ENCODE measurements at places on chromosomes 16 and 17.

DNA sequence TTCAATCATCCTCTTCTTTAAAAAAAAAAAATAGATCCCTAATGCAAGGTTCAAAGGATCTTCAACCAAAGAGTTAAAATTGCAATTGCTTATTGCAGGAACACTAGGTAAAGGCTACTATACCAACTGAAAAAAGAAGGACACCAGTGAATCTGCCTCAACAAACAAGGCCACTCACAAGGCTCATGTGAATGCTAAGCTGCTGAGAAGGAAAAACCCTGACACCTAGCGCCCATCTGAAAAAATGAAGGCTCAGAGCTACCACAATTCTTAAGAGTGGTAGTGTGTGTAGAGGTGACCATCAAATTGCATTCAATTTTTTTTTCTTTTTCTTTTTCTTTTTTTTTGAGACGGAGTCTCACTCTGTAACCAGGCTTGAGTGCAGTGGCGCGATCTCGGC lies 201.6 kb upstream of the C17orf78 start:
- peak; percentile 59 for DNase-seq

DNA sequence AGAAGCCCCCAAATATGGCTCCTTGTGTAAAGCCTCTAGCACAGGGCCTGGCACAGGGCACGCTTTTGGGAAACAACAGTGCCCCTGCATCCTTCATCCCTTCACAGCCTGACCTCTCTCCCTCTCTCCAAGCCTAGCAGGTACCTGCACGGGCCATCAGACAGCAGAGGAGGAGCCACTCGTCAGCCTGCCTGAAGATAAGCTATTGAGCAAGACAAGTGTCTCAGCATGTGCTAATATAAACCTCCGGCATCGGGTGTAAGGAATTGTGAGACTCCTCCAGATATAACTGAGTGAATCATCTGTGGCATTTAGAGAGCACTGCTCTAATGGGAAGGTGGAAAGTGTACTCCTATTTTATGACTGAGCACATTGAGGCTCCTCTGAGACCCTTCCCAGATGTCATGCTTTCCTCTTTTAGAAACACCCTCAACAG lies 38.3 kb downstream of the TBX4 start:
- DNase-seq: peak; percentile 34

DNA sequence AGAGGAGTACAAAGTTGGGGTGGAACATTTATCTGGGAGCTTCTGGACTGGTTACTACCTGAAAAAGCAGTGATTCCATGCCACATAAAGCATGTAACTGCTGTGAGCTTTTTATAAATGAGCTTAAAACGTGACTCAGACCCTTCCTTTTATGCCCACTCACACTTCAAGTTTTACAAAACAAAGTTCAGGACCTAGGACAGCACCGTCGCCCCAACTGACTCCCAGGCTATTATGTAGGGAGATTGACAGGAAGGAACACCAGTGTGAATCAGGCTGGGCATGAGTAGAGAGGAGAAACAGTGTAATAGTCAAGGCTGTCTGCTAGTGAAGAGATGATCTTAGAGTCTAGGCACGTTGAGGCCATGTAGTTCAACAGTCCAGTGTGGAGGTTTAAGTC lies 91.6 kb upstream of the DNAH9 start:
- DNase-seq: no peak

DNA sequence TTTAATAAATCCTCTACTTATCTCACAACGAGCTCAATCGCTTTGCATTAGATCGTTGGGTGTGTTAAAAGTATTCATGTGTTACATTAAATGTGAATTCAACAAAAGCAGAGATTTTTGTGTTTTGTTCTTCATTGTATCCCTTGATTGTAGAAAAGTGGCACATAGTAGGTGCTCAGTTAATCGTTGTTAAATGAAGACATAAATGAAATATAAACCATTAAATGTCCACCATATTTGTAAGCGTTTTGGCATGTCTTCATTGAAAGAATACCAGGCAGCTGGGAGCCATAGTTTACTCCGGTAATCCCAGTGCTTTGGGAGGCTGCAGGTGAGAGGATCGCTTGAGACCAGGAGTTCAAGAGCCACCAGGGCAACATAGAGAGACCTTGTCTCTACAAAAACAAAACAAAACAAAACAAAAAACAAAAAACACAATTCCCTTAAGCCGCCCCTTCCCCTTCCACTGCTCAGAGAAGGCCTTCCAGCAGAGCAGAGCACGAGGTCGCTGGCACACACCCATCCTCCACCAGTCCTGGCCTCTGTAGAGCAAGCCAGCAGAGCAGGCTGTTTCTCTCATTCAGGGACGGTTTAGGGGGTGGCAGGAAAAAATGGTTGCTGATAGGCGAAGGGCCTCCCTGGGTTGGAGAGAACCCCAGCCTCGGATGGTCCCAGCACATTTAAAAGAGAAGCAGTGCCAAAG lies 673 bp upstream of the CHD9 start:
- no peak for DNase-seq

DNA sequence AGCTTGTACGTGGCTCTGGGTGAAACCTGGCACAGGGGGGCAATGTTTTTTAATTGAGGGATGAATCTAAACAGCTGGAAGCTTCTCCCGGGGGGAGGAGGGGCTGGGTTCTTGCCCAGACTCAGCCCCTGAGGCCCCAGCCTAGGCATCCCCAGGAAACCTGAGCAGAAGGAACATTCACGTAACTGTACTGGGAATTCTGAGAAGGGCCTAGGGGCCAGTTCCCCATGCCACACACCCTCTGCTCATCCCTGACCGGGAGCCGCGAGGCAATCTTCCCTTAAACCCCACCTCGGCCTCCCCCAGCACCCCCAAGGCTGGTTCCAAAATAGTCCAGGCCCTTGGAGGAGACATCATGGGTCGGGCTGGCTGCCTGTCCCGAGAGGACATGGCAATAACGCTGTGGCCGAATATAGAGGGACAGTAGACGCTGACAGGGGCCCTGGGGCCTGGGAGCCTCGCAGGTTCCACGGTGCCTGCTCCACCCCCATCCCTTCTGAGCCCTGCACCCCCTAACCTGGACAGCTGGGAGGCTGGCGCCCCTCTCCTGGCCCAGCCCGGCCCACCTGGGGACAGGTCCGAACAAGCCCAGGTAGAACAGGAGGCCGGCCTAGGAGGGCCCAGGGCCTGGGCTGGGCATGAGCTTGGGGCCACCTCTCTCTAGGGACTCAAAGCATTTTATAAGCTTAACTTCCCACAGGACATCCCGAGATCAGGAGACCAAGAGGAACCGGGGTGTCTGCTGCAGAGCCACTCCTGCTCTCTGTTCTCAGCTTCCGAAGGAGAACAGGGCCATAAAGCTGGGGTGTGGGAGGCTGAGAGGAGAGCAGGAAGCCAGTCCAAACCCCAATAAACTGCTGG lies 83.2 kb upstream of the TOB1 start:
- DNase-seq: no peak

GRCh38 chr17:4170639-4171280 lies 27.8 kb downstream of the CYB5D2 start:
- DNase-seq: no peak

DNA sequence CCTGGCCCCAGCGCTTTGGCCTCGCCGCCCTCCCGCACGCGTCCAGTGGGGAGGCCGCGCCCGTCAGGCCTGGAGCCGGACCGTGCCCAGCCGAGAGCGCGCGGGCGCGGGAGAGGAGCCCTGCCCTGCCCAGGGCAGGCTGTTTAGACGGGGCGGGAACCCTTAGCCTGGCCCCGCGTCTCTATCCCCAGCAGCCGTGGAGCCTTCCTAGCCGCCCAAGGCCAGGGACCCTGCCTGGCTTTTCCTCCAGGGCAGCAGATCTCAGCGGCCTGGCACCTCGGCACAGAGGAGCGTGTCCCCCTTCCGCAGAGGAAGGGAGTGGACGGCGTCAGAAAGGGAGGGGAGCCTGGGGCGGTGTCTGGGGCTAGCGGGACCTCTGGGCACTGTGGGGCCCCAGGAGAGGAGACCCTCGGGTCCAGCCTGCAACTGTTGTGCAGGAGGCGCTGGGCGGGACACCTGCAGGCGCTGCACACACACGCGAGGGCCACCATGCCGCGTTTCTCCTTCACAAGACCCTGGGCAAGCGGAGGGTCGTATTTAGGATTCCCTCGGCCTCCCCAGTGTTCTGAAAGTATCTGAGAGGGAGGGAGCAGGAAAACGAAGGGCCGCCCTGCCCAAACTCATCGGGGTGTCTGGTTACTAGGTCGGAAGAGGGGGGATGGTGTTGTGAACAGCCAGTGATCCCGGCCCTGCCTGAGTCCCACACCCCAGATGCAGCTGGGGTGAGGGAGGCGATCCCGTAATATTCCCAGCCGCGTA lies 2.3 kb upstream of the NPTX1 start:
- DNase-seq: no peak

- DNase-seq: no peak
These were observed 7.4 kb downstream of the TMC6 start for GRCh38 chr17:78120971-78121800.

DNA sequence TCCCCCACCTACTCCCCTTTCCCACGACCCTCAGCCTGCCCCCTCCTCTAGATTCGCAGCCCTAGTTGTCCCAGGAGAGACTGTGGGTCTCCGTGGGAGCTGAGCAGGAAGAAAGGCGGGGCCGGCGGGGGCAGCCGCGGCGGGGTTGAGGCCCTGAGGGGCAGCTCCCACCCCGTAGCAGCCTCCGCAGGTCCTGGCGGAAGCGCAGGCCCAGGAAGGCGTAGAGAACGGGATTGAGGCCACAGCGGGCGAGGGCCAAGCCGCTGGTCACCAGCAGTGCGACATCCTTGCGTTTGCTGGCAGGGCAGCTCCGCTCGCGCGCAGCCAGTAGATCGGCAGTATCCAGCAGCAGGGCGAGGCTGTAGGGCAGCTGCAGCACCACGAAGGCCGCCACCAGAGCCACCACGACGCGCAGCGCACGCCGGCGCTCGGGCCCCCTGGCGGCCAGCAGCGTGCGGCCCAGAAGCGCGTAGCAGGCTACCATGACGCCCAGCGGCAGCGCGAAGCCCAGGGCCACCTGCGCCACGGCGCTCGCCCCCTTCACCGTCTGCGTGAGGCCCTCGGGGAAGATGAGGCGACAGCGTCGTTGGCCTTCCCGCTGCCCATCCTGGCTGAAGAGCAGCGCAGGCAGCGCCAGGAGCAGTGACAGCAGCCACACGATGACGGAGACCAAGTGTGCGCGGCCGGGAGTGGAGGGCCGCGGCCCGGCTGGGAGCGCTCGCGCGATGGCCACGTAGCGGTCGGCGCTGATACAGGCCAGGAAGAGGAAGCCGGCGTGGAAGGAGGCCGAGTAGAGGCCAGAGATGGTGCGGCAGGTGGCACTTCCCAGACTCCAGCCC lies 1.9 kb downstream of the CCR10 start:
- no peak for DNase-seq

- DNase-seq: no peak
These were observed 1.9 kb downstream of the CDH13 start for GRCh38 chr16:82628711-82629110.

- DNase-seq: no peak
These were observed 18.4 kb downstream of the MAP2K3 start for GRCh38 chr17:21302711-21303425.

- DNase-seq: no peak
These were observed 2.0 kb downstream of the ZNF319 start for GRCh38 chr16:57998486-57998885.

- no peak for DNase-seq
These were observed 5.4 kb upstream of the PNPO start for GRCh38 chr17:47935961-47936360.

- DNase-seq: peak; percentile 46
These were observed 16.6 kb downstream of the NXPH3 start for GRCh38 chr17:49592263-49592662.

GRCh38 chr16:55643161-55643970 lies 12.4 kb upstream of the SLC6A2 start:
- no peak for DNase-seq

- no peak for DNase-seq
These were observed 20.5 kb upstream of the BLMH start for GRCh38 chr17:30312226-30312625.

DNA sequence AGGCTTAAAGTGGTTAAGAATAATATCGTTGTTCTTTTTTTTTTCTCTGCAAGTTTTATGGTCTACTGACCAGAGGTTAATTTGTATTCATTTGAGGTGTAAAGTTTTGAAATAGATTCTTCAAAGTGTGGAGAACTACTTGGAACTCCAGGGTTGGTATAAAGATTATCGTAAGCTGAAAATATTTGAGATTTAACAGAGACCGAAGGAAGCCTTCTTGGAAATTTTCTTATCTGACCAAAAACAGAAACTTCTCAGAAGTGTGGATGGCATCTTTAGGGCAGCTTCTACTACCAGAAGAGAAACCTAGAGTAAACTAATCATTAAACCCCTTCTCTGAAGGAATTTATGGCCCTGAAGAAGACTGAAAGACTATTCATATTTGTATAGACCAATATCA lies 206.8 kb upstream of the MON1B start:
- DNase-seq: no peak

DNA sequence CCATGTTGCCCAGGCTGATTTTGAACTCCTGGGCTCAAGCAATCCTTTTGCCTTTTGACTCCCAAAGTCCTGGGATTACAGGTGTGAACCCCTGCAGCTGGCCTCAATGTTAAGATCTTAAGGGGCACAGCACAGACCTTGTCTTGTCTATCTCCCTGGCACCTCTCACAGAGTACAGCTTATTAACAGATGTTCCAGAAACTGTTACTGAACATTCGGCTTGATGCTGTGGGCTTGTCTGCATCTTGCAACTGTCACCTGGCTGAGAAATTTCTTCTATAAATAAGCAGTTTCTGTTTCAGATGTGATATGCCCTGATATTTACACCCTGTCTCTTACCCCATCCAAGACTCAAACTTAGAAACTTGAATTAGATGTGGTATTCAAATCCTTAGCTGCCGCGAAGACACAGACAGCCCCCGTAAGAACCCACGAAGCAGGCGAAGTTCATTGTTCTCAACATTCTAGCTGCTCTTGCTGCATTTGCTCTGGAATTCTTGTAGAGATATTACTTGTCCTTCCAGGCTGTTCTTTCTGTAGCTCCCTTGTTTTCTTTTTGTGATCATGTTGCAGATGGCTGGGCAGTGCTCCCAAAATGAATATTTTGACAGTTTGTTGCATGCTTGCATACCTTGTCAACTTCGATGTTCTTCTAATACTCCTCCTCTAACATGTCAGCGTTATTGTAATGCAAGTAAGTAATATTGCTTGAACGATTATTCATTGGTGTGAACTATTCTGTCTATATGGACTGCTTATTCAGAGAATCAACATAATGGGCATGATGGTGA lies at the start of gene TNFRSF17:
TNFRSF17 (plus strand) TSS at position 450 of the 791 bp plus-strand sequence; CDS start at position 565, 115 bp downstream.
- DNase-seq: peak; percentile 26

DNA sequence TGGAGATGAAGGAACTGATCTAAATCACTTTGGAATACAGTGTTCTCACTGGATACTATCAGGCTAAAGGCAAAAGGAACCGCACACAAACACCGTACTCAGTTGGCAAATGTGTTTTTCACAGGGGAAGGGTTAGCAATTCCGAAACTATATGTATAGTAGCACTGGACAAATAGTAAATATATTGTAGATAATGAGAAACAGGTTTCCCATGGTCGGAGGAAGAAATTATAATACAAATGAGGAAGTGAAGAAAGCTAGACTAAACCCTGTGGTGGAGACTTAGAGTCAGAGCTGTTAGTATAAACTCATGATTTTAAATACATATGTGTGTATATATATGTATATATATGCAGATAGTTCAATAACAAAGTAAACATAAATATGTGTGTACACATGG lies 414.1 kb upstream of the SALL1 start:
- DNase-seq: no peak

Data from putamen (tissue), 1 donor.